M059J (cell line): ENCODE measurements at places on chromosomes 1 and 21. TPM values are rescaled to one million over a fixed set of nuclear protein-coding genes. Genes with fewer than 3 reads are reported as not detected.

DNA sequence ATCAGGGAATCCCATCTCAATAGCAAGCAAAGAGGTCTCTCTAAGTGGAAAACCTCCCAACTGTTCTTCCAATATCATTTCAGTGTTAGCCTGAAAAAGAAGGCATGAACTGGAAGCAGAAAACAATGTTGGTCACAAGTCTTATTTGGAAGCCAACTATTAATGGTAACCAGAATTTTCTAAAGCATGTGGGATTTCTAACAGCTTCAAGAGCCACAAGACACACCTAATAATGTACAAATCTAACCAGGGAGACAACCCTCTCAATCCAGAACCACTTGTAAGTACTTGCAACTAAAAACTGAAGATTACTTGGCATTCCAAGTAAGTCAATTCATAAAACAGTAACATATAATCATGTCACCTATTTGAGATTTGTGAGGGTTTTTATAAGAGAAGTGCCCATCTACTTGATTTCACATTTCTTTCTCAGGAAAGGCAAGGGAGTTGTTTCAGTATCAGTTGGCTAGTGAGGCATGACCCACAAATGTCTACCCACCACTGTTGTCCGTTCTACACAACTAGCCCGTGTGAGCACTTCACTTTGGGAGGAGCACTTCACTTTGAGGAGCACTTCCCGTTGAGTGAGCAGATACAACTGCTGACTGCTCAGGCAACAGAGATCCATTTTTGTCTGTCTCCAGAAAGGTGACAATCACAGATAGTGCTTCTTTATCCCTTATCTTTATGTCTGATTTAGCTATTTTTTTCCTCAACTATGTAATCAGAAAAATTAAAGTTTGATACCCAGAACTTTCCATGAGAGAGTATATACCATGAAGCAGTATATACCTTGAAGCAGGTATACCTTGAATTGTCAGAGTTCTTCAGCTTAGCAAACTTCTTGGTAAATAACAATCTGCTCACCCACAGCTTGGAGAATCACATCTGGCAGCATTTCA lies 11.1 kb downstream of the STX6 start:
- DNase-seq, result no peak

GRCh38 chr1:111030590-111030989 lies 66.9 kb upstream of the LRIF1 start:
- DNase-seq, result peak; percentile 59

DNA sequence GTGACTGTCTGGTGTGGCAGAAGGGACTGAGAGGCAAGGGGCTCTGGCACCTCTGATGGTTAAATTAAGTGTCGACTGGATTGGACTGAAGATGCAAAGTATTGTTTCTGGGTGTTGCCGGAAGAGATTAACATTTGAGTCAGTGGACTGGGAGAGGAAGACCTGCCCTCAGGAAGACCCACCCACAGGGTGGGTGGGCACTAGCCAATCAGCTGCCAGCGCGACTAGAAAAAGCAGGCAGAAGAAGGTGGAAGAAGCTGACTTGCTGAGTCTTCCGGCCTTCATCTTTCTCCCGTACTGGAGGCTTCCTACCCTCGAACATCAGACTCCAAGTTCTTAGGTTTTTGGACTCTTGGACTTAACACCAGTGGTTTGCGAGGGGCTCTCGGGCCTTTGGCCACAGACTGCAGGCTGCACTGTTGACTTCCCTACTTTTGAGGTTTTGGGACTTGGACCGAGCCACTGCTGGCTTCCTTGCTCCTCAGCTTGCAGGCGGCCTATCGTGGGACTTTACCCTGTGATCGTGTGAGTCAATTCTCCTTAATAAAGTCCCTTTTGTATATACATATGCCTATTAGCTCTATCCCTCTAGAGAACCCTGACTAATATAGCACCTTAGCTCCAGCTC lies 79.6 kb downstream of the KAZN start:
- DNase-seq, result no peak

DCDC2B gene
- not detected in 2 replicates for total RNA-seq

DNA sequence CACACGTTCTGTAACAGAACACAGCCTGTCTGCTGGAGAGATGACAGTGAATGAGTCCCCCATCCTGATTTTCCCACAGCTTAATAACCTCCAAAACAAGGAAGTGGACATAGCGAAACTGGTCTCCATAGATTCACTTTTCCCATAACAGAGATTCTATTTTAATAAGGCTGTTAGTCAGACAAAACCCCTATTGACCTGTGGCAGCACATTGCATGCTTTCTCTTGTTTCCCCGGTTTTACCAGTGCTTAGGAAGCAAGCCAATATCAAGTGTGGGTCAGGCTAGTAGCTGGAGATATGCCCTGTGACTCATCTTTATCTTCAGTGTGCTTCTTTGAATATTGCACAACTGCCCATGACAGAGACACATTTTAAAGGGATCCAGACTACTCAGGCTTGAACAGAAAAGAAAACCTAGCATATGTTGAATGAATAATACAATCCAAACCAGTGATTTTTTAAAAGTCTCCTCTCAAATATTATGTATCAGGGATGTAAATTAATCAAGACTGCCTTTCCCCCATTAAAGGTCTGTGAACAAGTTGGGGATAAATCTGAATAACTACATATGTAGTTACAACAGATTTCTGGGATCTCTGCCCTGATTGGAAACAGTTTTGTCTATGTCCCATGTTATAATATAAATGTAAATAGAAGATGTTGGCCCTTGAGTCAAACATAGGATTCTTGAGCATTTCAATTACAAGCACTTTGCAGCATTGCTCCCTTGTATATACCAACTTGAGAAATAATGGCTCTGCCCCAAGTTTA lies 11.9 kb upstream of the CLDN8 start:
- DNase-seq, result peak; percentile 74

TFF3 gene
- total RNA-seq, result 0.52 TPM in 1 of 2 replicates, not detected in the other

GRCh38 chr1:20950679-20951078 lies 163.6 kb upstream of the HP1BP3 start:
- DNase-seq, result no peak

GRCh38 chr1:151668090-151668489 lies 48.5 kb downstream of the CELF3 start:
- DNase-seq, result peak; percentile 14

DNA sequence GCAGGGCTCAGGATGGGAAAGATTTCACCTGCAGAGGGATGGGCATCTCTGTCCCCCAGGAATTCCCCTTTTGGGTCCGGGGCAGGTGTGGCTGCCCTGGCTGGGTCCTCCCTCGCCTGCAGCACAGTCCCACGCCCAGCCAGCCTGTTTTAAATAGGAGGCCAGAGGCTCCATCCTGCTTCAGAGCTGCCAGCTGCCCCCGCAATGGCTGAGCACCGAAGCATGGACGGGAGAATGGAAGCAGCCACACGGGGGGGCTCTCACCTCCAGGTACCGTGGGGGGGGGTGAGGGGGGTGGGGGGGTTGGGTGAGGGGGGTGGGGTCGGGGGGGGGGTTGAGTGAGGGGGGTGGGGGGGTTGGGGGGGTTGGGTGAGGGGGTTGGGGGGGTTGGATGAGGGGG lies 3.6 kb downstream of the SCNN1D start:
- DNase-seq, result peak; percentile 36

CTTNBP2NL gene
- 13.5 and 17.2 TPM in 2 replicates for total RNA-seq

DNA sequence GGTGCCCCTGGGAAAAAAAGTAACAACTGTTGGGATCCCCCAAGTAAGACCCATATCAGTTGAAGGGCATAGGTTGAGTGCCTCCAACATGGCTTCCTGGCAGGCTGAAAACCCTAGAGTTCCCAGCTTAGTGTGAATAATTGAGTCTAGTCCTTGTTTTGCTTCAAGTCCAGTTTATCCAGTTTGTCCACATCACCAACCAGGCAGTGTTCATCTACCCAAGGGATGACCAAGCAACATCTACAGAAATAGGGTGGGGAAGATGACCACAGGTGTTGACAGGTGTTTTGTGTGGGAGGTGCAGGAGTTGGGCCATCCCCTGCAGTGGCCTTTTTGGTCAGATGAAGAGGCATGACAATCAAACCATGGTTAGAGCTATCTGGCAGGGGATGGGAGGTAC lies 54.3 kb upstream of the ERO1B start:
- DNase-seq, result no peak

- DNase-seq, result peak; percentile 52
These were observed 62.3 kb downstream of the PTGS2 start for GRCh38 chr1:186617926-186618325.

SIK1 gene
- total RNA-seq, result 1.2 and 3.6 TPM in 2 replicates

- DNase-seq, result peak; percentile 77
These were observed 224.7 kb upstream of the GJB5 start for GRCh38 chr1:34529935-34530859.

DNA sequence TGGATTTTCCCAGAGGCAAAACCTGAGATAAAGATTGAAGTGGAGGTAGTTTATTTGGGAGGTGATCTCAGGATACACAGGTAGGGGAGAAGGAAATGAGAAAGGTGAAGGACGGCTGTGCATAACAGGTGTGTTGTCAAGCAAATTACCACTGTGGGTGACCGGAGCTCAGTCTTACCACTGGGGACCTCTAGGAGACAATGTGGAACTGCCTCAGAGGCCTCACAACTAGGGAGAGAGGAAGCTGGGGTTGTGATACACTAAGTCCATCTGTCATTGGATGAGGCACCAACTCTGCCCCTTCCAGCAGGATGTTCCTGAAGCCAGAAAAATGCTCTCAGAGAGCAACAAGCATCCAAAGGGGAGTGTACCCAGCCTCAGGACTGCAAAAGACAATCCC lies 32.6 kb downstream of the GRIK3 start:
- DNase-seq, result no peak

RPE65 gene
- not detected in 2 replicates for total RNA-seq

DNA sequence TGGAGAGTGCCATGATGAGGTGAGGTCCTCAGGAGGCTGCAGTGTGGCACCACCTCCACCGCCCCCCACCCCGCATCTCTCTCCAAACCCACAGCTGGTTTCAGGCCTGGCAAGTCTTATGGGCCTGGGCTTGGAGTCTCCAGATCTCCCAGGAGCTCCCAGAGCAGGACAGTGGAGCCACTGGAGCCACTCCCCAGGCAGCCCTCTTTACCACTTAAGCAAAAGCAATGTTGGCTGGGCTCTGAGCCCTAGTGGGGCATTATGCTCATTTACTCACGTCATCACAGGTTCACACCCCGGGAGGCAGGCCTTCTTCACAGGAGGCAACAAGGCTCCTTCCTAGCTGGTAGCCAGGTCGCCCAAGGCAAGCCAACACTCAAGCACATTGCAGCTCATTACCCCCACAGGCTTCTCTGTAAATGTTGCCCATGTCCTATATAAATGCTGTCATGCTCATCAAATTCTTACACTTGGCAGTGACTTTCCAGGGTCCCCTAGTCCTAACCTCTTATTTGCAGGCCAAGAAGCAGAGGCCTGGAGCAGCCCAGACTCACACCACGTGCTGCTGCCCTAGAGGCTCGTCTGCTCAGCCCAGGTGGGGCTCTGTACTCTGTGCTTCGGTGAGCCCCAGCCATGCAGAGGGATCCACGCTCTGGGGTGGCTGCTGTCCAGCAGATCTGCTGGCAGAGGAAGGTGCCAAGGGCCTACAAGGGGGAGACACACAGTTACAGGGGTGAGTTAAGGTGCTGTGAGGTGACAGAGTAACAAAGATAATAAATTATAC lies 459.3 kb downstream of the MATN1 start:
- no peak for DNase-seq

DNA sequence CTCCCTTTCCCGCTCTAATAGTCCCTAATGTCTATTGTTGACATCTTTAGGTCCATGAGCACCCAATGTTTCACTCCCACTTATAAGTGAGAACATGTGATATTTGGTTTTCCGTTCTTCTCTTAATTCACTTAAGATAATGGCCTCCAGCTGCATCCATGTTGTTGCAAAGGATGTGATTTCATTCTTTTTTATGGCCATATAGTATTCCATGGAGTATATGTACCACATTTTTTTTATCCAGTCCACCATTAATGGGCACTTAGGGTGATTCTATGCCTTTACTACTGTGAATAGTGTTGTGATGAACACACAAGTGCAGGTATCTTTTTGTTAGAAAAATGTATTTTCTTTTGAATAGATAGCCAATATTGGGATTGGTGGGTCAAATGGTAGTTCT lies 126.0 kb upstream of the RAB3GAP2 start:
- no peak for DNase-seq

- no peak for DNase-seq
These were observed 69.5 kb downstream of the WDR4 start for GRCh38 chr21:42809577-42810475.

SLAMF1 gene
- not detected in 2 replicates for total RNA-seq

ZYG11B gene
- total RNA-seq, result 17.9 and 24.9 TPM in 2 replicates

GRCh38 chr1:36657826-36658225 lies 175.1 kb upstream of the CSF3R start:
- no peak for DNase-seq

LCE6A gene
- not detected in 2 replicates for total RNA-seq

OR6K6 gene
- not detected in 2 replicates for total RNA-seq

DNA sequence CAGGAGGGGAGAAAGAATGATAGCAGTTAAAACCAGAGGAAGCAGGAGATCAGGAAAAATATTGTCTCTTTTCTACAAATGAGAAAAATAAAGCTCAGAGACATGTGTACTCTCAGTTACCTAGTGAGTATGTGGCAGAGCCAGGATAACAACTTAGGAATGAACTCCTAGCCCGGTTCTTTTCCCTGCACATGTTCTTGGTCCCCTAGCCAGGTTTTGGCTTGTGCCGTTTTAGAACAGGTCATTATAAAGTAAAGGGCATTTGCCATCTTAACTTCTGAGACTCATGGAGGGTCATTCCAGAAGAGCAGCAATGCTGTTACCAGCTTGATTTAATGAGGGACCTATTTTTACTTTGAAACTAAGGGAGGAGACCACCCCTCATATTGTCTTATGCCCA lies 48.1 kb upstream of the DAB1 start:
- no peak for DNase-seq

DNA sequence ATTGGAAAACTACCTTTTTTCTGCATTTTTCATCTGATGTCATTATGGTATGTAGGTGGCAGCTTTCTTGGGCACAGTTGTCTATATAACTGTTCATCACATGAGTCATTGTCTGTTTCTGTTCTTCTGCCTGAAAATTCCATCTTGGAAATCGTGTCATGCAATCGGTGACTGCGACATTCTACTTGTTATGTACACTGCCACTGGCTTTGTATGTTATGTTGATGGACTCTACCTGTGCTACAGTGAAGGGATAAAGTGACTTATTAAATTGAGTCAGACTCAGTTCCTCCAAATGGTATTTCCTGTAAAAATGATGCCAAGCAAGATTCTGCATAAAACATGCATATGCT lies 8.6 kb downstream of the SMAP2 start:
- no peak for DNase-seq

GRCh38 chr21:45255381-45256020 lies 32.2 kb downstream of the POFUT2 start:
- DNase-seq, result no peak

DNA sequence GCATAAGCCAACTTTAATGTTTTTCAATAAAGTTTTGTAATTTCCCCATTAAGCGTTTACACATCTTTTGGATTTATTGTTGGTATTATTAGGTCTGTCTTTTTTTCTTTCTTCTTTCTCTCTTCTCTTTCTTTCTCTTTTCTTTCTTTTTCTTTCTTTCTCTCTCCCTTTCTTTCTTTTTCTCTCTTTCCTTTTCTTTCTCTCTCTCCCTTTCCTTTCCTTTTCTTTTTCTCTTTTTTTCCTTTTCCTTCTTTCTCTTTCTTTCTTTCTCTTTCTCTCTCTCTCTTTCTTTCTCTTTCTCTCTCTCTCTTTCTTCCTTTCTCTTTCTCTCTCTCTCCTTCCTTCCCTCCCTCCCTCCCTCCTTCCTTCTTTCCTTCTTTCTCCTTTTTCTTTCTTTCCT lies 31.3 kb downstream of the ERRFI1 start:
- DNase-seq, result no peak

COL24A1 gene
- 0.69 and 2.2 TPM in 2 replicates for total RNA-seq
